Head of caudate nucleus (tissue), 42 donors: ENCODE measurements at places on chromosomes 11 and 22.

- DNase-seq: no peak
Measured at GRCh38 chr22:48496987-48497650, 1330.6 kb downstream of the BRD1 start.

DNA sequence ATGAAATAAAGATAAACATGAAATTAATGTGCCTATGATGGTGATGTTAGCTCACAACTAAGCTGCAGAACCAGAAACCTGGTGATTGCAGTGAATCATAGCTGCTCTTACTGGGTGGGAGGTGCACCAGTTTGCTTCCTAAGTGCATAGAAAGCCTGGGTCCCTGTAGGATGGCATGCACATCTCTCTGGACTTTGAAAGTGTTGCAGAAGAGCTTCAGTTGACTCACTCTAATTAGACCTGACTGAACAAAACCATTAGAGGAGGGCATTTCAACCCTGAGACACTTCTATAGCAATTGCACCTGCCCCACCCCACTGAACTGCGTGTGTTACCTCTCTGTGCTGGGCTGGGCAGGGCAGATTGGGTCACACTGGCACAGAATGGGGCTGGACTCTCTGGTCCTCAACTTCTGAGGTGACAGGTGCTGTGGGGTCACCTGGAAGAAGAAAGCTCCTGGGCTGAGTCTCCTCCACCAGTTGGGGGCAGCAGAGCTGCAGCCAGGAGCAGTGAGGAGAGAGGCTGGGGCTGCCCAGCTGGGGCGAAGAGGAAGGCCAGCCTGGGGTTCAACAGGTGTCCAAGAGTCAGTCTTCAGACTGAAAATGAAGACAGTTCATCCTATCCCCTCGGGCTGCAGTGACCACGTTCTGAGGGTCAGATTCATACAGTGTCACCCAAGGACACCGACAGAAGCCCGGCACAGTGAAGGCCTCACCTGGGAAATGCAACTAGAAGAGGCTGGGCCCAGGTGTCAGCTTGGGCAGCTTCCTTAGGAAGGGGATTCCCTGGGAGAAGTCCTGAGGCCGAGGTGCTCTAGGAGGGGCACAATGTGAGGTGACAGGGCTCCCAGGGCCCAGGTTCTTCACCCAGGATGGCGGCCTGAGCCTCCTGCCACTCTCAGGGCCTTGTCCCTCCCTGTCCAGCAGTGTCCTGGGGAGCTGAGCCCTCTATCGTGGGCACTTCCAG, 58.1 kb downstream of the GGTLC2 start:
- no peak for DNase-seq

- DNase-seq: no peak
Measured at GRCh38 chr11:34633990-34634693, 13.2 kb downstream of the EHF start.

DNA sequence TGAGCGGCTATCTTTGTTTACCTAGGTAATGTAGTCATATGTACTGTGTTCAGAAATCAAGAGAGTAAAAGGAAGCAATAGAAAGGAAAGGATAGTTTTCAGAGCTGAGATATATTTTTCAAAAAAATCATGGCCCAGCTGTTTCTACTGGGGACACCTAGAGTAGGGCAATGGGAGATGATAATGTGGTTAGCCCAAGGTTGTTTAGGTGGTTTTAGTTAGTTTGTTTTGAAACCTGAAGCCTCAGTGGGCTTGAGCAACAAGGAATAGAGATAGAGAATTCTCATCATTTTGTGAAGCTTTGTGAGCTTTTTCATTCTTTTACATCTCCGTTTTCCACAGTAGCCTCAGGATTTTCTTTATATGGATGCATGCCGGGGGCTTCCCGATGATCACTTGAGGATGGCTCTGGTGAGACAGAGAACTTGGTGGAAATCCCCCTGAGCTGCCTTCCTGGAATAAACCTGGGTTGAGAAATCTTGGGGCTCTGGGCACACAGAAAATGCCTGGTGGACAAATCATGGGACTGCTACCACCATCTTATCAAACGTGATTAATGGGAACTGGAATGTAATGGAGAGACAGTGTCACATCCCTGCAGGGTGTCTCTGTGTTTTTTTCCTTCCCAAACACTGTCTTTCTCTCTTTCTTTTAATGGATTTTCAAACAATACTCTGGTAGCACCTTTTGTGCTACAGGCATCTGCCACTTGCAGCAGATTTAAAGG, 49.0 kb downstream of the ARHGAP42 start:
- DNase-seq: no peak

- no peak for DNase-seq
Measured at GRCh38 chr22:44357296-44357965, 44.7 kb upstream of the SHISAL1 start.

- DNase-seq: no peak
Measured at GRCh38 chr11:12386309-12386708, 8.9 kb downstream of the PARVA start.

DNA sequence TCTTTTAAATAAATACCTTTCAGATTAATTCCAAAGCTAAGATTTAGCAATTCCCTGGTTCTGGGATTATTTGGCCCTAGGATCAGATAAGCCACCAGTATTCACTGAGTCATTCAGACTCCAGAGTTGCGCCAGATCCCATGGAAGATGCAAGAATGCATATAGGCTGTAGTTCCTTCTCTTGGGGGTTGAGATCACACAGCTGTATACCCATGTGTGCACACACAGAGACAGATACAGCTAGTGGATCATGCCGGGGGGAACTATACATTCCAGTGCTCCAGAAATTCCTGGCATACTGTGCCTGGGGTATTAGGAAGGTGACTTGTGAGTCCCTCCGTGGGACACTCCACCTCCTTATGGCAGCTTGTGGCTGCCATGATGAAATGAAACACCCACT, 75.4 kb downstream of the ZBTB16 start:
- DNase-seq: no peak

- DNase-seq: no peak
Measured at GRCh38 chr22:32410459-32410858, 1.6 kb downstream of the RTCB start.

GRCh38 chr11:72305891-72306585, 62.1 kb upstream of the PHOX2A start:
- peak; percentile 17 for DNase-seq

- DNase-seq: no peak
Measured at GRCh38 chr11:109994907-109995306, 98.3 kb upstream of the ZC3H12C start.

DNA sequence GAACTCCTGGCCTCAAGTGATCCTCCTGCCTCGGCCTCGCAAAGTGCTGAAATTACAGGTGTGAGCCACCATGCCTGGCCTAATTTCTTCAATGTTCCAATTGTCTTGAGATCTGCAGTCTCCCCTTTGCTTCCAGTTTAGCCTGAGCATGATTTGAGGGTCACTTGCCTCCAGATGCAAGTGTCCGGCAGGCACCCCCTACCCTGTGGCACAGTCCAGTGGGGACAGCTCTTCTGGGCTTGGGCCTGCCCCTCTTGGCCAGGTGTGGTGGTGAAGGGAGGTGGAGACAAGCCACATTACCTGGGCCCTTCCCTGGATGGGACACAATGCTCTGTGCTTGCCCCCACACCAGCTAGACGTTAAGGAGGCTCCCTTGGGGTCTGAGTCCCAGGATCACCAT, 21.3 kb upstream of the CACNG2 start:
- no peak for DNase-seq

GRCh38 chr11:66858186-66858938, 1.5 kb downstream of the LRFN4 start:
- DNase-seq: no peak

GRCh38 chr11:1206391-1207271, 16.2 kb upstream of the MUC5B start:
- no peak for DNase-seq

- DNase-seq: no peak
Measured at GRCh38 chr11:6931146-6931713, 5.0 kb downstream of the ZNF215 start.

GRCh38 chr11:48184452-48184851, 32.2 kb upstream of the OR4B1 start:
- DNase-seq: no peak

GRCh38 chr22:45615364-45615763, 56.3 kb upstream of the ATXN10 start:
- no peak for DNase-seq

DNA sequence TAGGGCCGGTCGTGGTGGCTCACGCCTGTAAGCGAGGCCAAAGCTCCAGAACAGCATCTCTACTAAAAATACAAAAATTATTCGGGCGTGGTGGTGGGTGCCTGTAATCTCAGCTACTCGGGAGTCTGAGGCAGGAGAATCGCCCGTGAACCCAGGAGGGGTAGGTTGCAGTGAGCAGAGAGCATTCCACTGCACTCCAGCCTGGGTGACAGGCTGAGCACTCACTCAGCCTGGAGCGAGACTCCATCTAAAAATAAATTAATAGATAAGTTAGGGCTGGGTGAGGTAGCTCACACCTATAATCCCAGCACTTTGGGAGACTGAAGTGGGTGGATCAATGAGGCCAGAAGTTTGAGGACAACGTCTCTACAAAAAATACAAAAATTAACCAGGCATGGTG, 10.2 kb upstream of the TAB1 start:
- DNase-seq: no peak

DNA sequence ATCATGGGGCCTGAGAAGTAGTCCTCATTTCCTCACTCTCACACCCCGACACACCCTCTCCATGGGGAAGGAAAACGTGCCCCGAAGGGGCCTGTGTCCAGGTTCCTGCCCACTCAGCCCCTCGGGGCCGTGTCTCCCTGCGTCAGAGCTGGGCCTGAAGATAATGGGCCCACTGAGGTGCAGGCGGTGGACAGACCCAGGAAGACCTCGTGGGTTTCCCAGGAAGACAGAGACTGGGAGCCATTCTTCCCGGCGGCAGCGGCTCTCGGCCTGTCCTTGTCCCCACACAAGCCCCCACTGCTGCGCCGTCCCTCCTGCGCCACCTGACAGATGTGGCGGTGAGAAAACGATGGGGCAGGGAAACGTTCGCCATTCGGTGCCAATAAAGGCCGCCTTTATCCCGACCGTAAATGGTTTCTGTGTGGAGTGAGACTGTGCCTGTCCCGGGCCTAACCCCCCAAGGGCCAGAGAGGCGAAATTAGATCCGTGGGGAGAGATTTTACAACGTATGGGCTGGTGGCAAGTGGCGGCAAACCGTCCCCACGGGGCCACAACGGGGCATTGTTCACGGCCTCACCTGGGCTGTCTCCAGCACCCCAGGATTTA, 89.0 kb downstream of the CDKN1C start:
- DNase-seq: no peak

DNA sequence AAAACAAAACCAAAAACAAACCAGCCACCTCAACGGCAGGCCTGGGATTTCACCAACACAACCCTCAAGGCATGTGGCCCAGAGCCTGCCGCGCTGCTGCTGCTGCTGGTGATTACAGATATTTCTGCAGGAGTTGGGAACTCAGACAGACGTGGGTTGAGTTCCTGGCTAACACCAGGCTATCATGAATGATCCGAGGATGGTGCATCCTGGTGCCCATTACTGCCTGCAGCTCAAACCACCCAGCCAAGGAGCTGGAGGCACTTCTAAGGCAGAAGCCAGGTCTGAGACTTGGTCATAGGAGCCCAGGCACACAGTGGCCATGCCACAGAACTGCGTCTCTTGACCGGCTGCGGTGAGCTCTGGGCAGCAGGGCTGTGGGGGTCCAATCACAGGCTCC, 151.8 kb downstream of the MPPED1 start:
- DNase-seq: no peak

- no peak for DNase-seq
Measured at GRCh38 chr11:113974741-113975470, at the start of gene HTR3A. HTR3A (plus strand) TSS chr11:113975108; CDS start chr11:113975326, 218 bp downstream.

- no peak for DNase-seq
Measured at GRCh38 chr22:49780698-49781288, 46.9 kb downstream of the BRD1 start.

DNA sequence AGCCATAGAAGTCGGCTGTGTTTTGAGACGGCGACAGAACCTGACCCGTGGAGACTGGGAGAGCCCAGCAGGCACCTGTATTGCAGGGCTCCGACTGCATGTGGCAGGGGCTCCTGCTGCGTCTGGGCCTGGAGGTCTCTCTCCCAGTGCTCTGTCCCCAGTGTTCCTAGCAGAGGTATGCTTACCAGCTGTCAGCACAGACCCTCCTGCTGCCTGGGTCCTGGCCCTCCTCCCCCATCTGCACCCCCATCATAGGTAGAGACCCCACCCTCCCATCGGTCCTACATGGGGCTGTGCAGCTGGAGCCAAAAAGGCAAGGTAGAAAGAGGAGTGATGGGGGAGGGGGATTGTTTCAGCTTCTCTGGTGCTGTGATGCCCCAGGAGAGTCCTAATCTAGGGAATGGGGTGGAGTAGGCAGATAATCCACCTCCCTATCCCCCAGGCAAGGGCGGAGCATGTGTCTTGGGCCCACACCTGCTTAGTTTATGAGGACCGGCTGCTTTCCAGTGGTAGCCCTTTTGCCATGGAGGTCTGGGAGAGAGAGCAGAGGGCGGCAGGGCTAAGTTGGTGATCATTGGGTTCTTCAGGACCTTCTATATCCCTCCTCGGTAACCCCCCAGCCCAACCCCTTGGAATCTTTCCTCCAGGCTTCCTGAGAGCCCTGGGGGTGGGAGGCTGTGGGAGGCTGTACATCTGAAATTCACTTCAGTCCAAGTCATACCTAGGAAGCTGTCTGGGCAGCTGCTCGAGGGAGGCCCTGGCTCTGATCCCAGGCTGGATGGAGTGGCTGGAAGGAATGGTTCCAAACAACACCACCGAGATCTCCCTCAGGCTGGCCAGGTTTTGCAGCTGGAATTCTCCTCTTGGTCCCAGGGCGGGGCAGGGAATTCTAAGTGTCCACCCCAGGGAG, 5.3 kb downstream of the SLC7A4 start:
- DNase-seq: no peak

DNA sequence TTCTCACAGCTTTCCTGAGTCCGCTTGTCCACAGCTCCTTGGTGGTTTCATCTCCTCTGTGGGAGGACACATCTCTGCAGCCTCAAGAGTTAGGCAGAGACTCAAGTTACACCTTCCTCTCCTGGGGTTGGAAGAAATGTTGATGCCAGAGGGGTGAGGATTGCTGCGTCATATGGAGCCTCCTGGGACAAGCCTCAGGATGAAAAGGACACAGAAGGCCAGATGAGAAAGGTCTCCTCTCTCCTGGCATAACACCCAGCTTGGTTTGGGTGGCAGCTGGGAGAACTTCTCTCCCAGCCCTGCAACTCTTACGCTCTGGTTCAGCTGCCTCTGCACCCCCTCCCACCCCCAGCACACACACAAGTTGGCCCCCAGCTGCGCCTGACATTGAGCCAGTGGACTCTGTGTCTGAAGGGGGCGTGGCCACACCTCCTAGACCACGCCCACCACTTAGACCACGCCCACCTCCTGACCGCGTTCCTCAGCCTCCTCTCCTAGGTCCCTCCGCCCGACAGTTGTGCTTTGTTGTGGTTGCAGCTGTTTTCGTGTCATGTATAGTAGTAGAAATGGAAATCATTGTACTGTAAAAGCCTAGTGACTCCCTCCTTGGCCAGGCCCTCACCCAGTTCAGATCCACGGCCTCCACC, 11.7 kb downstream of the RASD2 start:
- peak; percentile 32 for DNase-seq

GRCh38 chr11:22763166-22763565, 66.4 kb downstream of the SVIP start:
- DNase-seq: no peak

- no peak for DNase-seq
Measured at GRCh38 chr11:71325418-71326327, 73.3 kb upstream of the SHANK2 start.
